Kidney (tissue), 22 donors: ENCODE measurements at places on chromosomes 4 and X. TPM values are rescaled to one million over a fixed set of nuclear protein-coding genes. Genes with fewer than 3 reads are reported as not detected.

MAP7D2 gene
- polyA plus RNA-seq: 3.6 TPM

- DNase-seq: no peak
Observed at GRCh38 chr4:113447061-113447460, 314.5 kb downstream of the CAMK2D start.

DNA sequence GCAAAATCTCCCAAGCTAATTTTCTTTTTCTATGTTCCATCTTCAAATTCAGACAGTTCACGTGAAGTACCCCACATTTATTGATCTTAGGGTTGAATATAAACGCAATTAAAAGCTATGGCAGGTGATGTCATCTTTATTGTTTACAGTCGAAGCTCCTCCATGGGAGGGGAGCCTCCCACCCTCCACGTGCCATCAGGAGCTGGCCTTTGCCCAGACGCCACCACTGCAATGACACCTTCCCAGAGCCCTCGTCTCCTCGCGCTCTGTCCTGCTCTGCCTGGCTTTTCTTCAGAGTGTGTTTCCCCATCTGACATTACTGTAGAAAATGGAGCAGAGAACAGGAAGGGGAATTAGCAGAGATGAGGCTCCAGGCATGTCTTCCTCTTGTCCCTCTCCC, 18.8 kb upstream of the CYP4V2 start:
- no peak for DNase-seq

MAOB gene
- polyA plus RNA-seq: 91.8 TPM
